Endodermal cell (in vitro differentiated cells): ENCODE measurements at places on chromosomes 7 and 10.
A peak's percentile ranks its signal among the peaks of the same experiment; 100 is the strongest.

DNA sequence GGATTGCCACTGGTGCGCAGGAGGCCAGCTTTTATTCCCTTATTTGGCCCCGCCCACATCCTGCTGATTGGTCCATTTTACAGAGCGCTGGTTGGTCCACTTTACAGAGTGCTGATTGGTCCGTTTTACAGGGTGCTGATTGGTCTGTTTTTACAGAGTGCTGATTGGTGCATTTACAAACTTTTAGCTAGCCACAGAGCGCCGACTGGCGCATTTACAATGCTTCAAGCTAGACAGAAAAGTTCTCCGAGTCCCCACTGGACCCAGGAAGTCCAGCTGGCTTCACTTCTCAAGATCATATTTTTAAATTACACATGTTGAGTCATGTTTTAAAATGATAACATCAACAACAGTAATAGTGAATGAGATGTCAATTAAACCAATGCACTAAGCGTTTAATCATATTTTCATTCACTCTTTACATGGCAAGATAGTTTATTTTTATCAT is 128.3 kb downstream of the CUBN start:
- DNase-seq, result peak; percentile 28

DNA sequence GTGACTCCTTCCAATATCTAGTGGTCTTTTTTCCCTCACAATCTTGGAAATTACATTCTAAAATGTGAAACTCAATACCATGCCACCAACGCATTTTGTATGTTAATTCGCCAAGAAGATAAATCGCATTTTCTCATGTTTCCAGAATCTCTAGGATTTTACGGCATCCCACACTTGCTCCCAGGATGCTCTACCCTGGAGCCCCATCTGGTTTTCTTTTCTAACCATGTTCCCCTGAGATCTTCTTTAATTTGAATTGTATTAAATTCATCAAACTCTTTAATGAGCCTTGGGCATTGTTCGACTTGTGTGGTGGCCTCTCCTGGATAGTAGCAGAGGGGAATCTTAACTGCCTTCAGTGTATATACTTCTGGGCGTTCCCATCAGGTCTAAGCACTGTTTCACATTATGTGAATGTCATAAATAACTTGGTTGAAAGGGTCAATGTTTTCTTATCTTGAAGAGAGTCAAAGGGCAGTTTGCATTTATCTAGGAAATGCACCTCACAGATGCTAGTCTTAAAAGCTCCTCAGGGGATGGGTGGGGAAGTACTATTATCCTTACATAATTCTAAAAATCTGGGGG is 169.1 kb upstream of the MEOX2 start:
- DNase-seq, result no peak

GRCh38 chr7:48365010-48365409 is 193.8 kb downstream of the ABCA13 start:
- DNase-seq, result no peak

DNA sequence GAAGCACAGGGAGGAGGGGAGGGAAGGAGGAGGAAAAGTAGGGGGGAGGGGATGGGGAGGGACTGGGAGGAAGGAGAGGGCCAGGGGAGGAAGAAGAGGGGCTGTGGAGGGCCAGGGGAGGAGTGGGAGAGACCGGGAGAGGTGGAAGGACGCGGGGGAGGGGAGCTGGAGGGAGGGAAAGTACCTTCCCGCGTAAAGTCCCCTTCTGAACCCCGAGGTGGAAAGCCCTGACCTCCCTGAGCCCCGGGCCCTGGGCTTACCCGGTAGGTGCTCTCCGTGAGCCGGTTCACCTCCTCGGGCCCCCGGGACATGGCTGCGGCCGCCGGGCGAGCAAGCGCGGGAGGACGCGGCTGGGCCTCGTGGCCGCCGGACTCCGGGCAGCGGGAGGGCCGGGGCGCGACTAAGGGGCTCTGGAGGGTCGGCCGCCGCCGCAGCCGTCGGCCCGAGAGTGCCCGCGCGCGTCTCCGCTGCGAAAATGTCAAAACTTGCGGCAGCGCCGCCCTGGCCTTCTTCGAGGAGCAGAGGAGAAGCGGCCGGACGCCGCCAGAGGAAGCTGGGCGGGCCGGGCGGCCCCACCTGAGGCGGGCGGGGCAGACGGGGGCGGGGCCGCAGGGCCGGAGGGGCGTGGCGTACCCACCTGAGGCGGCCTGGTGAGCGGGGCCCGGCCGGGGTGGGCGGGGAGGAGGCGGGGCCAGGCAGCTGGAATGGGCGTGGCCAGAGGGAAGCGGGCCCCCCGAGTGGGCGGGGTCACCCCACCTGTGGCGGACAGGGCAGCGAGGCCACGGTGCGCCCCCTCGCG is at the start of gene BAIAP2L1:
Gene BAIAP2L1 (minus strand): TSS at position 549 of the 799 bp plus-strand sequence. CDS start 238 bp downstream, at position 311.
- peak; percentile 100 for DNase-seq

- DNase-seq, result no peak
Measured at GRCh38 chr10:17657103-17657500, 13.2 kb downstream of the STAM start.

DNA sequence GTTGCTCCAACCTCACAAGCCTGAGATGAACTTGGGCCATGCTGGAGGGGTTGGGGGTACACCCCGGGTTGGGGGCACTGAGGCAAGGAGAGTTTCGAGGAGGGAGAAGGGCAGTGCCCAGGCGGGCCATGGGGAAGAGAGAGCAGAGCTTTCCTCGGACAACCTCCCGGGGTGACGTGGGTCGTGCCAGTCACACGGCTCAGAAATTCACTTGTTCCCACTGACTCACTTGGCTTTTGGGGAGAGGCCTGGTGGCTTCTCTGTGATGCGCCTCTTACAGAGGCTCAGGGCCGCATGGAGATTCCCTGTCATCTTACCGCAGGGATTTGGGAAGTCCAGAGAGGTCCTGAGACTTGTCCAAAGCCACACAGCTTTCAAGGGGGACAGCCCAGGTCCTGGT is 2.9 kb downstream of the LAT2 start:
- no peak for DNase-seq

DNA sequence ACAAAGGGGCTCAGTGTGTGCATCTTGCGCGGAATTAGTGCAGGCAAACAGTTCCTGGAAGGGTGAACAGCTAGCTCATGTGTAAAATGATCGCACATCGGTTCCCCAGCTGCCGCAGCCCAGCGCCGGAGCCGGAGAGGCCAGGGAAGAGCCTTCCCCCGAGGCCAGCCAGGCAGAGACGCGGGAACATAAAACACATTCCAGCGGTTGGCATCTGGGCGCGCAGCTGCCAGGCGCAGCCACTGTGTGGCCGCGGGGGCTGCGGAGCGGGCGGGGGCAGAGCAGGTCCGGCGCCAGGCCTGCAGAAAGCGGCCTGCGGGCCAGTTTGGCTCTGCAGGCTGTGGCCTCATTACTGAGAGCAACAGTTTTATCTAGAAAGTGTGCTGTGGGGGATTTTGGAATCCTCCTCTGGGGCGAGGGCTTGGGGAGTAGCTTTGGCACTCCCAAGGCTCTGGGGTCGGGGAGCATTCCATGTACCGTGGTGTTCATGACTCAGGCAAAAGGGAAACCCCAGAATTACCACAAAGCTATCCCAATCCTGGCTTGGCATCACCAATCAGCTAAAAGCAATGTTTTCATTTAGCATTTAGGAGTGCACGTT is 74.3 kb downstream of the SAMD9 start:
- peak; percentile 76 for DNase-seq

- DNase-seq, result no peak
Measured at GRCh38 chr7:107563081-107563774, 492 bp downstream of the COG5 start.

DNA sequence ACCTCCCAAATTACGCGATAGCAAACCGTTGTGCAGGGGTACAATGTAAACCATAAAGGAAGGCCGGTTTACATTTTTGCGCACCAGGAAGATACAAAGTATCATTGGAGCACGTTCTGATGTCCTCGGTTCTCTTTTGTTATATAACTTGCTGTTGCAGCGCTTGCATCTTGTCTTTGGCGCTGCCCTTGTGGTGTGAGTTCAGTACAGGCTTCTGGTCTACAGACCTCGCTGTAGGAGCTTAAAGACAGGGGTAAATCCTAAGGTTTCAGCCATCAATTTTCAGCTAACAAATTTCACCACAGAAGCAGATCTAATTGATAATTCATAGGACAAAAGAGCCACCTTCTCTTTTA is 1.5 kb upstream of the MKX start:
- DNase-seq, result peak; percentile 58

- no peak for DNase-seq
Measured at GRCh38 chr7:149286811-149287400, 24.9 kb downstream of the ZNF783 start.

DNA sequence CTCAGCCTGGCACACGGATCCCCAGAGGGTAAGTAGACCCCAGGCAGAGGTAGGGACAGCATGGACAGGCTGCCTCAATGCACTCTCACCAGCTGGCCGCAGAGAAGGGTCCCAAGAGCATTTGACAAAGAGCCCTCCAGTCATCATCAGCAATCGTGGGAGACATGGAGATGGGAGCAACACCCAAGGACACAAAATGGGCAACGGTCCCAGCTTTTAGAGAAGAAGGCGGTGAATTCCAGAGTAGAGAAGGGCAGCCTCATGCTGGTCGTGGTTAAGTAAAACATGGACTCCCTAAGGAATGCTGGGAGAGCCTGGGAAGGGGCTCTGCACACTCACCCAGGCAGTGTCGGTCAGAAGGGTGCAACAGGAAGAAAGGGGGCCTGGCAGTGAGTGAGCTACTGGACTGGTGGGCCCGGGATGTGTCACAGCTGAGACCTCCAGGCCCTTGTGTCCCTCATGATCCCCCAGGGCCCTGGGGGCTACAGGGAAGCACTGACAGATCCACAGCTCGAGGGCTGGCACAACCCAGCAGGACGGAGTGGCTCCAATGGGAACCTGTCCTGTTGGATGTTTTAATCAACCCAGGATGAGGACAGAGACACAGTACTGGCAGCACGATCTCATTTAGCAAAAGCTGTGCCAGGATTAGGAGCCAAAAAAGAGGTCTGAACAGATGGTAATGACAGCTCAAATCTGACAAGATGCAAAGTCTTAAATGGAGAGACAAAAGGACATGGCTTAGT is 147.1 kb downstream of the NEURL1 start:
- DNase-seq, result no peak

- no peak for DNase-seq
Measured at GRCh38 chr10:88147000-88147798, 283.8 kb downstream of the PTEN start.

GRCh38 chr7:4186513-4186780 is 495.6 kb upstream of the FOXK1 start:
- no peak for DNase-seq

DNA sequence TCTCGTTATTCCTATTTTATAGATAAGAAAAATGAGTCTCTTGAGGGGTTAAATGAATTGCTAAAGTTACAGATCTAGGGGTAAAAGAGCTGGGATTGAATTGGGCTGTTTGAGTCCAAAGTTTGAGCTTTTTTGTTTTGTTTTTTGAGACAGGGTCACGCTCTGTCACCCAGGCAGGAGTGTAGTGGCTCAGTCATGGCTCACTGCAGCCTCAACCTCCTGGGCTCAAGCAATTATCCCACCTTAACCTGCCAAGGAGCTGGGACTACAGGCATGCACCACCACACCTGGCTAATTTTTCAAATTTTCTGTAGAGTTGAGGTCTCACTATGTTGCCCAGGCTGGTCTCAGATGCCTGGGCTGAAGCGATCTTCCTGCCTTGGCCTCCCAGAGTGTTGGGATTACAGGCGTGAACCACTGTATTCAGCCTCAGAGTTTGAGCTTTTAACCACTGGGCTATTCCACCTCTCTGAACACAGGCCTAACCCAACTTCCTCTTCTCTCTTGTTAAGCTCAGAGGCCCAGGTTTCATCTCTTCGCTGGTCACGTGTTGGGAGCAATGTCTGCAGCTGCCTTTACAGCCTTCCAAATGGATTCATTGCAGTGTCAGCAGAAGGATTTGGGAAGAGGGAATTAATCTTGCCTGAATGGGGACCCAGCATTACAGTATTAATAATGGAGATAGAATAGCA is 8.0 kb downstream of the SUFU start:
- no peak for DNase-seq

- DNase-seq, result peak; percentile 86
Measured at GRCh38 chr7:42493436-42494198, 256.6 kb upstream of the GLI3 start.

DNA sequence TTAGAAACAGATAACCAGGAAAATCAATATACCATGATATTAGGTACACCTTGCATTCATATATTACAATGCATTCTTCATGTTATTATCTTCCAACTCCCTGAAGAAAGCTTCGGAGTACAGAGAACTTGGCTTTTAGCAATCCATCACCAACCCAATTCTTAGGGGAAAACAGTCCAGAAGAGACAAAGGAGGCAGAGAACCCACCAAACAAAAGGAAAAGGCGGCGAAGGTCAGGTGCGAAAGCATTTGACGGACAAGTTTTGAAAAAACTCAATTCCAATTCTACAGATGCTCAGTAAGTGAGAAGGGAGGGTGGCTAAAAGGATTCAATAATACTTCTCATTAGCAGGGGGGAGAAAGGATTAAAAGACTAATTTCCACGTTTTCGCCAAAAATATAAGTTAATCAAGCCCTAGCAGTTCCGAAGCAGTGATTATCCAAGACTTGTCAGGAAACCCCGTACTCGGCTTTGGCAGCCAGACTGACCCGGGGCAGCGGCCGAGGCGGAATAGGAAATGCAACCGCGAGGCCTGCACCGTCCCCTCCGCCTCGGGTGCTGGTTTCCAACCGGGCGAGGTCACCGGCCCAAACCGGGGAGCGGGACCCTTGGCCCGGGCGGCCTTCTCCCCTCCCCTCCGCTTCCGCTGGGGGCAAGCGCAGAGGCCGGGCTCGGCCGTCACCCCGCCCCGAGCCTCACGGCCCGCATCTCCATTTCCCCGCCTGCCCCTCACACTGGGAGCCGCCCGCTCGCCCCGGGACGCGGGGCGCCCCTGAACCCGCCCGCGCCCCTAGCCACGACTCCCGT is 747 bp downstream of the GDI2 start:
- peak; percentile 75 for DNase-seq

- DNase-seq, result peak; percentile 49
Measured at GRCh38 chr10:1168763-1169162, 112.6 kb downstream of the WDR37 start.

- DNase-seq, result no peak
Measured at GRCh38 chr10:109998513-109998912, 9.3 kb upstream of the ADD3 start.

GRCh38 chr7:11716185-11716584 is 115.8 kb downstream of the THSD7A start:
- no peak for DNase-seq

DNA sequence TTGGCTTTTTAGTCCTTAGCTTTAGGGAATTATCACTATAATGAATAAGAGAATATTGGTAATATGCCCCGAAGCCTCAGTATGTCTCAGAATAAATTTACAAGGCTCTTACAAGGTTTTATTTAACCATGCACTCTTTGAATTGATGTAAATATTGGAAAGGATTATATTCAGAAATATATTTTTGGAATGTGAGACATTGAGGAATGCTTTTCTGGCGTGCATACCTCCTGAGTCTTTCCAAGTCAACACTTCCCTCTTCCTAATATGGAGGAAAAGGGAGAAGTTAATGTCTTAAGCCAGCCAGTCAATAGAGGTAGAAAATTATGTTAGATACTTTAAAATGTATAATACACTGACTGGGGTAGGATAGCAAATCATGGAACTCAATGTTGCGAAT is 1.2 kb upstream of the OR2F1 start:
- DNase-seq, result no peak

GRCh38 chr7:83415840-83416239 is 233.1 kb downstream of the SEMA3E start:
- DNase-seq, result peak; percentile 49
